ENCODE measurements at places on chromosomes 6 and 20.
A peak's percentile ranks its signal among the peaks of the same experiment; 100 is the strongest.

DNA sequence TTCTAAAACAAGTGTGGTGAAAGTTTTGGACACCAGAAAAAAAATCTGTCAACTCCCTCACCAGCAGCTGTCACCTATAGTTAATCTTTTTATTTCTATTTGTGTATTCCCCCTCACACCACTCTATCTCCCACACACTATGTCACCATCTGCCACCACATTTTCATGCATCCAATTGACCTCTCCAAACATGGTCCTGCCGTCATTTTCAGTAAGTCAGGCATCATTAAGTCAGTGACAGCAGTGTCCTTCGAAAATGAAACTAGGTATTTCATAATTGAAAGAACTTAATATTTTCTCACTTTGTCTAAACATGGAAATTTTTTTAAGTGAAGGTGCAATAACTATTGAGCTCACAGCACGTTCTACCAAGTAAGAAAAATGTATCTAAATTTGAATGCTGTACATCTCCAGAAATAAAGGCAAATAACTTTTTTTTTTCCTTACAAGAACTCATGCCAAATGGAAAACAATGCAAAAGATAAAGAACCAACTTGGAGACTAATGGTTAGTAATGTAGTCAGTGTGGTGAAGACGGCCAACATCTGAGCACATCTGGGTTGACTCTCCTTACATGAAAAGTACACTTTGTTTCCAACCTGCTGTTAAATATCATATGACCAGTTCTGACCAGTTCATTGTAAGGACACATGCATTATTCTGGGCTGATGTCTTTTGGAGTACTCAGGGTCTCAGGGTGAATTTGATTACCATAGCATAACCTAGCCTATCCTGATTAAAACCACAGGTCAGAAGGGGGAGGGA lies 623.3 kb upstream of the MANEA start:
- DNase-seq = no peak

GRCh38 chr6:87225937-87226336 lies 70.6 kb downstream of the ZNF292 start:
- no peak for DNase-seq

GRCh38 chr6:148739822-148740128 lies 7.1 kb upstream of the UST start:
- no peak for DNase-seq

DNA sequence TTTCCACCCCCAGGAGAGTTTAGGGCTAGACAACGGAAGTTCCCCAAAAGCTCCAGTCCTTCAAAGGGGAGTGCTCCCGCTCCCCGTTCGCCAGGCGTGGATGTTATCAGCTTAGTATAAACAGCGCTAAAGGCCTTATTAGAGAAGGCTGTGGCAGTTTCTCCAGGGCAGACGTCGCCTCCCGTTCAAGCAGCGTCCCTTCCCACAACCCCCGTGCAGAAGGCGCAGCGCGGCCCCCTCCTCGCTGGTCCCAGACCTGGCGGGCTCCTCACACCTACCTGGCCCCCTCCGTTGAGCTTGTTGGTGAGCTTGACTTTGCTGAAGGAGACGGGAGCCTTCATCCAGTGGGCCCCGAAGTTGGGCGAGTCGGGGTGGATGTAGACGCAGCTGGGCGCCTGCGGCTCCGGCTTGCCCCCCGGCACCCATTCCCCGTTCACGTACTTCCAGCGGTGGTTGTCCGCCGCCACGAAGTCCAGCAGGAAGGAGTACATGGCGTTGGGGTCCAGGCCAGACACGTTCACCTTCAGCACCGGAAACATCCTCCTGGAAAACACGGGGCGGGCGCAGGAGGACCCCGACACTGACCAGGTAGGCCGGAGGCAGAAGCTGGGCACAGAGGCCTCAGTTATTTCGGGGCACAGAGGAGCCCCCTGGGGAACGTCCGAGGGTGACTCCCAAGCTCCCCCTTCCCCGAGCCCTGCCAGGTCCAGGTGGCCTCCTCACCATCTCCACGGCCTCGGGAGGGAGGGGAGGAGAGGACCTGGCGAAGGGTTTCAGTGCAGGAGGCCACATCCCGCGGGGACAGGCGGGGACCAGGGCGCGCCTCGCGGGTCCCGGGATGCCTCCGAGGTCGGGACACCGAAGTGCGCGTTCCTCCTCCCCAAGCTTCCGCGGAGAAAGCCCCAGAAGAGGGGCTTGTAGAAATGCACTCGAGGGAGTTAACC lies 1.1 kb downstream of the TBXT start:
- no peak for DNase-seq

GRCh38 chr6:11214084-11214833 lies 18.2 kb downstream of the NEDD9 start:
- no peak for DNase-seq

DNA sequence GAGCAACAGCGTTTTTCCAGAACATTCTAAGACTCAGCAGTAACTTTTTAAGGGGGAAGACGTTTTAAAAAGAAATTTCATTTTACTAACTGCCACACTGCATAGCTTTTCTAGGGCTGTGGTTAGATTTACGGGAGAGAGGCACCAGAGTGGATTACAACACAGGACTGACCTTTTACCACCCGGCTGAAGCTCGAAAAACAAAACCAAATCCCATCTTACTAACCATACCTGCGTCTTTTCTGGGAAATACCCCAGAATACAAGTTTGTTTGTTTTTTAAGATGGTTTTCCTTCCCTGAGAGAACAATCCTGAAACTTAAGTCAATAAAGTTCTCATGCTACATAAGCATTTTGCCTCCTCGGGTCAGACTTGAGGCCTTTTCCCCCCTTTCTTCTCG lies 209.3 kb upstream of the SOX4 start:
- DNase-seq = no peak

DNA sequence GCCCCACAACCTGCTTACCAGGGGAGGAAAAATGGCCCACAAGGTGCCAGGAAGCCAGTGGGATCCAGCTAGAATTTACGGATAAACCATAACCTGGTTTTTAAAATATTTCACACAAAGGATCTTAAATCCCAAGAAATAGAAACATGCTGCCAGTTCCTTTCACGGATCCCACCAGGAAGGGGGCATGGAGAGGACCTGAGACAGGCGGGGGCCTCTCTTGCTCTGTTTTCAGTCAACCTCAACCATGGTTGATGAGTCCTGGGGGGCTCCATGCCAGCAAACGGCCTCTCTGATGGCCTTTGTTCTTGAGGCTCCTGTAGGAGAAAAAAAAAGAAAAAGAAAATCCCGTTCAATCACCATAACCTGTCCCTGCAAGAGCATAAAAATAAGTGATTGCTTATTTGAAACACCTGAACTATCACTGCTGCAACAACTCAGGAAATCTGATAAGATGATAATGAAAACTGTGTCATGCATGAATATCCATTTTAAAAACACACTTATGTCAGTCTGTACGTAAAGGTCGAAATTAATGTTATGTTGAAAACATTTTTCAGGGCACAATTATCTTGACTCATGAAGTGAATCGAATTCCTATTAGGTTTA lies 125.8 kb upstream of the CST7 start:
- no peak for DNase-seq

GRCh38 chr6:144909753-144910285 lies 624.7 kb downstream of the UTRN start:
- DNase-seq = no peak

- no peak for DNase-seq
Observed at GRCh38 chr6:46130666-46131065, 877 bp downstream of the ENPP4 start.

- DNase-seq = no peak
Observed at GRCh38 chr6:104580452-104580851, 279.3 kb downstream of the HACE1 start.

- DNase-seq = peak; percentile 36
Observed at GRCh38 chr6:26156850-26157250, 69.6 kb downstream of the HFE start.

DNA sequence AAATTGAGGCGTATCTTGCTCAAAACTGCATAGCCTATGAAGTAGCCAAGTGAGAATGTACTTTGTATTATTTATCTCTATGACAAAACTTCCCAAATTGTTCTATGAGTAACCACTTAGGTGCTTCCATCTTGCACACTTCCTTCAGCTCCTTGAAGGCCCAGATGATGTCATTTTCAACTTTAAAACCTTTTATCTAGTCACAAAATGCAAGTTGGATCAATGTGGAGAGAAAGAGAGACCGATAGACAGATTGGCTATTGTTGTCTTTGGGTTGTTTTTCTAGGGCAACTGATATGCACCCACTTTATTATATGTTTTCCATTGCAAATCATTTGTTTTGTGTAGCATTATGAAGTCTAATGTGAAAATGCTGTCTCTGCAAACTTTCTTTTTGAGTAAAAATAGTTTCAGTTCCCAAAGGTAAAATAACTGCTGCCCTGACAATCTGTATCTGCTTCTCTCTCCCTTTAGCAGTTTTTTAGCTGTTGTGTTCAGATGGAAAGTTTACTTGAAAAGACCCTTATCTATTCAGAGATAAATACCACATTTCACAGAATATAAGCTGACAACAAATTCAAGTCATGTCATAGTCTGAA lies 73.7 kb upstream of the CITED2 start:
- no peak for DNase-seq

DNA sequence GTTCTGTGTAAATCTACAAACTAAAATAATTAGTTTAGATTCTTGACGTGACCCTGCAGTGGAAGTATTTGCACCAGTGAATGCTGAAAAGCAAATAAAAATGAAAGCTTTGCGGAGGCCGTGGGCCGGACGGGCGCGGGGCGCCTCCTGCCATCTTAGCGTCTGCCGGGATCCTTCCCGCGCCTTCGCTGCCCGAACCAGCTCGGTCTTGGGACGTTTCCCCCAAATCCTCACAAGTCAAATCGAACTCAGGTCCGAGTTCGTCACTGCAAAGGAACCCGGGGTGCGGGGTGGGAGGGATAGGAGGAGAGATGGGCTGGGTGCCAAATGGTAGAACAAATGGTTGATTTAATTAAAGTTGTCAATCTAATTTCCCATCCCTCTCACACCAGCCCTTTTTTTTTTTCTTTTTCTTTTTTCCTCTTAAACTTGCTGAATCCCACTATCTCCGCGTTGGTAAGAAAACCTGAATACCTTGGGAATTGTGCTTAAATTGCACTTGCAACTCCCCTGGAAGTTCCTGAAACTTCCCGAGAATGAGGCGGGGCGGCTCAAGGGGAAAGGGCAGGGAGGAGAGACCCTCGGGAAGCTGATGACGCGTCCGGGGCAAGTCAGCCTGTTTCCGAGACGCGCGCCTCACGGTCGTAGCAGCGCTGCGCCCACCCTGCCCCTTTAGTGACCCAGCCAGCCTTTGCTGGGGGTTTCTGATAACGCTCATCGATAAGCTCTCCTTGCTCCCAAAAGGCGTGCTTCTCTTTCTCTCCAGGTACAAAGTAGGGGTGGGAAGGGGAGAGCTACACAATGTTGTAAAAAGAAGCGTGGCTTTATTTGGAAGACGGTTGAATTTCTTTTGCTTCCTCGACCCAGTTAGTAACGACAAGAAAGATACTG lies 1.8 kb downstream of the GJA1 start:
- DNase-seq = peak; percentile 13

DNA sequence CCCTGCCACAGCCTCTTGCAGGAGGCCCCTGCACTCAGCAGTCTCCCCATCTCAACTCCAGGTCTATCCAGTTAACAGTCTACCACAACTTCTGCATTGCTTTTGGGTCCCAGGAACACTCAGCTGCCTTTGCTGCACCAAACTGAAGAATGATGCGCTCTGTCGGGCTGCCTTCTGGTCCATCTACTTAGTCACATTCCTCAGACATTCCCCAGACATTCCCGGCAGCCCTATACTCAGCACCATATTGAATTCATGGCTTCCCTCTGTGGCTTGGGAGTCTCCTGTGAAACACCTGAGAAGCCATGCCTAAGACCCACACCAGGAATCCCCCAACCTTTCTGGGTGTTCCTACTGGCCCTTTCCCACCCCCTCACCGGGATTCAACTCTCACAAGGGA lies 99.6 kb upstream of the COL21A1 start:
- DNase-seq = no peak

GRCh38 chr6:30329331-30329730 lies 2.6 kb downstream of the TRIM39 start:
- DNase-seq = no peak

DNA sequence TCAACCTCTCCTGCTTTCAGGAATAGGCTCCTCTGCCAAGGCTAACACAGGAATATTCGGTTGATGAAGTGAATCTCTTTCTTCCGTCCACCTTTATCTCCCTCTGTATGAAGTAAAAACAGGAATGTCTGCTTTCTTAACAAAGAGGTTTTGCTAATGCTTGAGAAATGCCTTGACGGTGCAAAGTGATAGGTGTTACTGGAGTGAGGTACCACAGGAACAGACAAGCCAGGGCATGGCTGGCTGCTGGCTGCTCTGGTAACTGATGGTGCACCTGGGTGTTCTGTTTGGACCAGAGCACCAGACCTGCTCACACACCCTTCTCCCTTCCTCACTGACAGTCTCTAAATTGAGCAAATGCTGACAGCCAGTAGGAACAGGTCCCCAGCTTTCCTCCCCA lies 174.0 kb upstream of the FBXL4 start:
- no peak for DNase-seq

DNA sequence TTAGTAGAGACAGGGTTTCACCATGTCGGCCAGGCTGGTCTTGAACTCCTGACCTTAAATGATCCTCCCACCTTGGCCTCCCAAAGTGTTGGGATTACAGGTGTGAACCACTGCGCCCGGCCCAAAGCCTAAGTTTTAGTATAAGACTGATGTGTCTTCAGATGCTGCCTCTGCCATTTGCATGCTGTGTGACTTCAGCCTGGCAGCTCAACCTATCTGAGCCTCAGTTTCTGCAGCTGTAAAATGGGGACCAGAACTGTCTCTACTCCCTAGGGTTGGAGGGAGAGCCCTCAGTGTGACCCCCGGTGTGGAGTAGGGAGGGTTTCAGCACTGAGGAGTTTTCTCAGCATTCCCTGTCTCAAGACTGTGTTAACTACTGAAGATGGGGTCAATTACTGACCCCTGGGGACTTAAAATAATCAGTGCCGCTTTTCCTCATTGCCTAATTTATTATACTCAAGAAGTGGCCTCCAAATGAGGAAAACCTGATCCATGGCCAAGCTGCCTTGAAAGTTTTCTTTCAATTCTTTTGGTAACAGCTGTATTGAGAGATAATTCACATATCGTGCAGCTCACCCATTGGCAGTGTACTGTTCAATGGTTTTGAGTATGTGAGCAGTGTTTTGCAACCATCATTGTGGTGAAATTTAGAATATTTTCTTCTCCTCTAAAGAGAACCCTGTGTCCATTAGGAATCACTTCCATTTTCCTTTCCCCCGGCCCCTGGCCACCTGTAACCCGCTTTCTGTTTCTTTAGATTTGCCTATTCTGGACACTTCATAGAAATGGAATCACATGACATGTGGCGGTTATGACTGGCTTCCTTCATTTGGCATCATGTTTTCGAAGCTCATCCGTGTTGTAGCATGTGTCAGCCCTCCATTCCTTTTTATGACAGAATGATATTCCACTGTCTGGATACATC lies 64.8 kb downstream of the PHACTR3 start:
- DNase-seq = no peak

GRCh38 chr6:131255434-131255833 lies 120.2 kb downstream of the AKAP7 start:
- DNase-seq = no peak

Measured in stimulated activated CD4-positive, alpha-beta T cell treated with anti-CD3 and anti-CD28 coated beads, Interleukin-4, amount 100 ng/mL, for 4 hours (primary cell).